ENCODE measurements at places on chromosomes 1 and 21. TPM values are rescaled to one million over a fixed set of nuclear protein-coding genes. Genes with fewer than 3 reads are reported as not detected.

Gene DOP1B
- polyA plus RNA-seq = 24.2 TPM

Gene COL6A2
- polyA plus RNA-seq = 21.4 TPM

Gene SMIM1
- 5.6 TPM for polyA plus RNA-seq

Gene E2F2
- 10.2 TPM for polyA plus RNA-seq

Gene OR2L8
- polyA plus RNA-seq = not detected

Gene PHF13
- 31.7 TPM for polyA plus RNA-seq

Gene ZNF648
- polyA plus RNA-seq = not detected

Gene TSACC
- polyA plus RNA-seq = not detected

Gene MANEAL
- 98.9 TPM for polyA plus RNA-seq

Gene SPATA21
- not detected for polyA plus RNA-seq

Gene PLA2G4A
- polyA plus RNA-seq = 0.64 TPM

Gene NMNAT2
- polyA plus RNA-seq = 12.3 TPM

Gene CRB1
- 3.8 TPM for polyA plus RNA-seq

Gene CGN
- polyA plus RNA-seq = 7.1 TPM

Gene HSPA6
- 0.39 TPM for polyA plus RNA-seq

Gene HEYL
- polyA plus RNA-seq = 10.7 TPM

Gene RNF187
- 531 TPM for polyA plus RNA-seq

Gene ST7L
- polyA plus RNA-seq = 25.8 TPM

Gene EFHD2
- 109 TPM for polyA plus RNA-seq

Gene CPTP
- polyA plus RNA-seq = 28.2 TPM

Gene TMIGD3
- 3.9 TPM for polyA plus RNA-seq

Gene ZNF669
- 10.7 TPM for polyA plus RNA-seq

Gene COL16A1
- polyA plus RNA-seq = 4.9 TPM

Gene LCE1F
- polyA plus RNA-seq = not detected

Gene OPRD1
- polyA plus RNA-seq = 1.9 TPM

Gene PEAR1
- polyA plus RNA-seq = 2.2 TPM

Gene C1orf21
- polyA plus RNA-seq = 32.7 TPM

Gene TTC34
- polyA plus RNA-seq = 0.12 TPM

Gene PPFIA4
- 6.7 TPM for polyA plus RNA-seq

Gene RBBP4
- polyA plus RNA-seq = 166 TPM

Gene SYT14
- 2.6 TPM for polyA plus RNA-seq

Gene ANKRD34A
- polyA plus RNA-seq = 7.3 TPM

Gene BGLAP
- 2.9 TPM for polyA plus RNA-seq

All from brain (organoid and tissue), 16 donors.